Substantia nigra (tissue), 51 donors: ENCODE measurements at places on chromosomes 13 and 19.

GRCh38 chr19:40335855-40336600 lies 12.2 kb downstream of the C19orf47 start:
- DNase-seq, result no peak

- DNase-seq, result no peak
Observed at GRCh38 chr13:99847318-99847750, 124.2 kb downstream of the ZIC5 start.

GRCh38 chr13:101013245-101013644 lies 338.6 kb upstream of the TMTC4 start:
- no peak for DNase-seq

GRCh38 chr19:14582894-14583340 lies at the start of gene CLEC17A:
Gene CLEC17A, plus strand, starts transcription at chr19:14583084. Its CDS starts 77 bp downstream, at chr19:14583161.
- no peak for DNase-seq

DNA sequence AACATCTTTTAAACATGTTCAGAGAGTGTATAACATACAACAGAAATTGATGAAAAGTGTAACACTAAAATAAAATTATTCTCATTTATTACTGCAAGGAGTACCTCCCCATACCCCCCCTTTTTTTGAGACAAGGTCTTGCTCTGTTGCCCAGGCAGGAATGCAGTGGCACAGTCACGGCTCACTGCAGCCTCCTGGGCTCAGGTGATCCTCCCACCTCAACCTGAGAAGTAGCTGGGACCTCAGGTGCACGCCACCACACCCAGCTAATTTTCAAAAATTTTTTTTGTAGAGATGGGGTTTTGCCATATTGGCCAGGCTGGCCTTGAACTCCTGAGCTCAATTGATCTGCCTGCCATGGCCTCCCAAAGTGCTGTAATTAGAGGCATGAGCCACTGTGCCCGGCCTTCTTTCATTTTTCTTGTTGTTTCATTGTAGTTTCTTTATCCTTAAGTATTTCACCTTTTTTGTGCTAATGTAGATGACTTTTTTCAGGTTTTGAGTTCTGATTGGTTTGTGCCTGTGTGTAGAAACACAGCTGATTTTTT lies 28.3 kb downstream of the GATAD2A start:
- no peak for DNase-seq

DNA sequence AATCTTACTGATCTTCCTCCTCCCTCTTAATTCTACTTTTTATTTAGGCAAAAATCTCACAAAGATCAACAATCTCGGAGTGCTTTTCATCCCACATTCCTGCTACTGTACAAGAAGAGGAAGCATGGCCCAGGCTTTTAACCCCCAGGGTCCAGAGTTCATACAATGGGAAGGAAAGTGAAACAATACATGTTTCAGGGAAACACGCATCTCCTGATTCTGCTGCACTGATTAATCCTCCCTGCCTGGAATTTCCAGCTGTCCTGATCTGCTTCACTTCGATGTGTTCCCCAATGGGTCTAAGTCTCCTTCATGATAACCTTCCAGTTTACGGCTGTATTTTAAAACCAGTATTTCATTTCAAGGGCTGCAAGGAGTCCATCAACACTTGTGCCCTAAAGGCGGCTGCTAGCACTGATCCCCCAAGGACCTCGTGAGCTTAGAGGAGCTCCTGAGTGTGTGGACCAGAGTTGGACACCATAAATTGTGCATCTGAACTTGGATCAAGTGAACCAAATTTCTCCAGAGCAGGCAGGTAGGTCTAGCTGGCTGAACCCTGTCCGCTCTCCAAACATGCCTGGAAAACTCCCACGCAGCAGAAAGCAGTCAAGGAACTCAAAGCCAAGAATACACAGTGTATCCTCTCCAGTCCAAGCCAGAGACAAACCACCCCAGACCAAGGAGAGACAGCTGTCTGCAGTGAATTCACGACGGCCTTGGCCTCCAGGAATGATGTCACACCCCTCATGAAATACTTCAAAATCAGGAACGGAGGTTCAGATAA lies 44.3 kb downstream of the COL4A1 start:
- DNase-seq, result no peak

DNA sequence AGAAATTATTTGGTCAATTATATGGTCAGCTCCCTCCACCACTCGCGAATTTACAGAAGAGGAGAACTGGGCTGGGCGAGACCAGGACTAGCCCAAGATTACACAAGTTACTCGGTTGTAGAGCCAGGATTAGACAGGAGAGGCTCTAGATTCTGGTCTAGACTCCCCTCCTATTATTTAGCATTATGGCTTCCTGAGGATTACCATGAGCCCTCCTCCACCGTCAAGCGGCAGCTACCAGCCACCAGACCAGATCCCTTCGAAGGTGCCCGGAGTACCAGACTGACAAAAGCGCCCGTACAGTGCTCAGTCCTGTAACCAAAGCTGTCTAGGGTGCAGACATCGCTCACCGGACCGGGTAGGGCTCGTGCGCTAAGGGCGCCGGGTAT lies 497 bp upstream of the MLNR start:
- no peak for DNase-seq

DNA sequence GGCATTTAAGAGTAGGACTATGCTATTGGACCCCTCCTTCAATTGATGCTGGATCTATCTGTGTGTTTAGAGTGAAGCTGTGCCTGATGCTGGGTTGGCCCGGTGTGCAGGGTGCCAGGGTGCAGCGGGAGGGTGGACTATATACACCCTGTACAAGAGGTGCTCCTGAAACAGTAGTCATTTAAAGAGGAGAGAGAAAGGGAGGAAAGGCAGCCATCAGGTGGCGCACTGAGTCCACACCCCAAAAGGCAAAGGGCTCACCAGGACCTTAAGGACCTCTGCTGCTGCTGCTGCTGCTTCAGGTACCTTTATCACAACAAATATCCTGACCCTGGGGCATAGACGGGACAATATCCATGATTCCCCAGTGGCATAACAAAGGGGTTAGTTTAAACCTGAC lies 39.4 kb downstream of the ZNF136 start:
- DNase-seq, result no peak

- DNase-seq, result no peak
Observed at GRCh38 chr19:48308631-48309586, 16.4 kb upstream of the EMP3 start.

DNA sequence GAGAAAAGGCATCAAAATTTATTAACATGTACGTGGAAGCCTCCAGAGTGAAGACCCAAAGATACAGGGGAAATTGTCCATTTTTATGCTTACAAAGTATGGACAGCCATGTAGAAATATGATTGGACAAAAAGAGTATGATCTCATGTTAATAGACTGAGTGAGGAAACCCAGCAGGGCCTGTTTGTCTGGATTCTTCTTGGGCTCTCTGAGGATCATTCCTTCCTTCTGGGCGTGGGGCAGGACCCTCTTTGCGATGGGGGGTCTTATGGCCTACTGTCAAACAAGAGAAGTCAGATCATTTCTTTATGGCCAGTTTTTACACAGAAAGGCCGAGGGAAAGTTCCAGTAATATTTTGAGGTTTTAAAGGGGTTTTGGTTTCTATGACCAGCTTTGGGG lies 110.8 kb downstream of the ESD start:
- no peak for DNase-seq

- no peak for DNase-seq
Observed at GRCh38 chr19:18895824-18896341, at the start of gene CERS1. Gene CERS1, minus strand, starts transcription at chr19:18896158. Its CDS starts 86 bp downstream, at chr19:18896072.

DNA sequence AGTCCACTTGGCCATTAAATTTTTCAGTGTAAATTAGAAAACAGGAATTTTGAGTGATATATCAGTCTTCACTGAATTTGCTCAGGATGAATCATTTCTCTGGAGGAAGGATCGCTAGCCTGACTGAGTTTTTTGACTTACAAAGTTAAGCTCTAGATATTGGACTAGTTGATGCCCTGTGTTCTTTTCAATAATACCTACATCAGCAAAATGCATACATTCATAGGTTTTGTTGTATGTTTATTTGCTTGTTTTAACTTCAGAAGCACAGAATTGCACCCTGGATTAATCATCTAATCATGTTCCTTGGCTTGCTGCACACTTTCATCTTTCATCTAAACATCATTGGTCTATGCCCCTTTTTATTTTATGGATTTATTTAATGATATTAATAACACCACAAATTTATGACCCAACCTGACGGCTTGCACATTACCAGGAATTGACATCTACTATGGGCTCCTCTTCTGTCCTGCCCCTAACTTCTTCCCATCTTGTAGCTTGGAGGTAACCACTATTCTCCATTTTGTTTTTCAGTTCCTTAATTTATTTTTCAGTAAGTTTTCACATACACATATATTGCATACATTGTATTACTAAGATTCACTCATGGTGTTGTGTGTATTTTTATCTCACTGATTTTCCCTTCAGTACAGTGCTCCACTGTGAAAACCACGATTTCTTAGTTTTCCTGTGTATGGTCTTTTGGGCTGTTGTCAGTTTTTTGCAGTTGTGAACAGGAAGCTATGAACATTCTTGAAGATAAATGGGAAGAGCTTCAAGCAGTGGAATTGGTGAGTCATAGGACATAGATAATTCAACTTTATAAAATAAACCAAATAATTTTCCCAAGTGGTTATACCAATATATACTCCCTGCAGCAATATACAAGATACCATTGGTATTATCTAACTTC lies 23.3 kb downstream of the COMMD6 start:
- DNase-seq, result no peak

DNA sequence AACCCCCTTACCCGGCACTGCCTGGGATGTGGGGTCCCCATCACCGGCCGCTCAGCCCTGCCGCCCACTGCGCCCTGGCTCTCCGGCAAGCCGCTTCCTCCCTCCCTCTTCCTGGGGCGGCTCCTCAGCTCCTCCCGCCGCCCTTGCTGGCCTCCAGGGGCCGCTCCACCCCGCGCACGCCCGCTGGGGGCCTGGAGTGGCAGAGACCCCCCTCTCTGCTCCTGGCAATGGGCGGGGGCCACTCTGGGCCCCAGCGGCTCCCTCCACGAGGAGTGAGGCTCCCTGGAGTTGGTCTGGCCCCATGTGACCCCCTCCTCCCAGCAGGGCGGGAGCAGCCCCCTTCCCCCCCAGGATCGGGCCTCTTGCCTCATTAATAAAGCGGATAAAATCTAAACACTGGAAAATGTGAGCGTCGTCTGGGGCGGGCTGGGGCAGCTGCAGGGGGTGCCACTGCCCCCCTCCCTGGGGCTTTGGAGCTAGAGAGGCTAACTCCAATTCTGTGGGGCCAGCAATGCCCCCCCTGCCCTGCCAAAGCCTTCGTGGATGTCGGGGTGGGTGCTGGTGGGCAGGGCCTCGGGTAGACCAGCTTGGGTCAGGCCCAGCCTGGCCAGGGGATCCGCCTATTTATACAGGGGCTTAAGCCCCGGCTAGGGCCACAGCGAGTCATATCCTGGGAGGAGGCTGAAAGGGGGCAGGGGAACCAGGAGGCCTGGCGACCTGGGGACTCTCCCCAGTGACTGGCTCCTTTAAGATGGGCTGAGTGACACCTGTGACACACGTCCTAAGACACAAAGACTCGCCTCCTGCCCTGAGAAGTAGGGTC lies at the start of gene PTGER1:
Gene PTGER1, minus strand, starts transcription at position 104 of the 823 bp plus-strand sequence. CDS start 1,034 bp downstream, outside the sequence.
- no peak for DNase-seq
